ENCODE measurements at places on chromosomes 5 and 9. TPM values are rescaled to one million over a fixed set of nuclear protein-coding genes. Genes with fewer than 3 reads are reported as not detected.

PALM2AKAP2 gene
- 12.2 TPM for total RNA-seq

TXNDC15 gene
- total RNA-seq, result 67.6 TPM

CA9 gene
- total RNA-seq, result 29.2 TPM

FGD3 gene
- 0.23 TPM for total RNA-seq

PTPA gene
- total RNA-seq, result 151 TPM

ARHGEF37 gene
- 1.8 TPM for total RNA-seq

INSYN2B gene
- 1.2 TPM for total RNA-seq

GPX3 gene
- total RNA-seq, result 5.0 TPM

SPINK7 gene
- not detected for total RNA-seq

C9orf153 gene
- total RNA-seq, result not detected

NCS1 gene
- total RNA-seq, result 27.7 TPM

ADAMTS12 gene
- 15.2 TPM for total RNA-seq

CD180 gene
- not detected for total RNA-seq

ECM2 gene
- 1.5 TPM for total RNA-seq

IL9 gene
- total RNA-seq, result not detected

All from A375 (cell line).